ENCODE measurements at places on chromosomes 2 and 18.

DNA sequence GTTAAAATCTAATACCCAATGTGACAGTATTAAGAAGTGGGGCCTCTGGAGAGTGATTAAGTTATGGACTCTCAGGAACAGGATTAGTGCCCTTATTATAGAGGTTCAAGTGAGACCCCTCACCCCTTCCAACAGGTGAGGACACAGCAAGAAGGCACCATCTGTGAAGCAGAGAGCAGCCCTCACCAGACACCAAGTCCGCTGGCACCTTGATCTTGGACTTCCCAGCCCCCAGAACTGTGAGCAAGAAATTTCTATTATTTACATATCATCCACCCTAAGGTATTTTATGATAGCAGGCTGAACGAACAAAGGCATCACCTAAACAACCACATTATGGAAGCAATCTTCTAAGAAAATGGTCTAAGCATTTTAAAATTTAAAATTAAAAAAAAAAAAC lies 59.0 kb downstream of the HDAC4 start:
- DNase-seq: no peak

GRCh38 chr18:55927831-55928230 lies 339.8 kb upstream of the TCF4 start:
- no peak for DNase-seq

- no peak for DNase-seq
Measured at GRCh38 chr2:198471291-198471690, 666.9 kb downstream of the PLCL1 start.

- DNase-seq: no peak
Measured at GRCh38 chr2:7071916-7072556, 154.8 kb downstream of the RNF144A start.

GRCh38 chr2:225008935-225009334 lies 33.3 kb downstream of the DOCK10 start:
- no peak for DNase-seq

- no peak for DNase-seq
Measured at GRCh38 chr18:37161491-37161890, 332.6 kb downstream of the KIAA1328 start.

- no peak for DNase-seq
Measured at GRCh38 chr2:19473350-19473749, 114.9 kb upstream of the OSR1 start.

- DNase-seq: no peak
Measured at GRCh38 chr2:17878281-17879136, at the start of gene KCNS3. KCNS3 (plus strand) TSS chr2:17878667; CDS start chr2:17931009, 52,342 bp downstream.

- DNase-seq: no peak
Measured at GRCh38 chr2:134258684-134259388, 5.0 kb downstream of the MGAT5 start.

- DNase-seq: no peak
Measured at GRCh38 chr18:57954935-57955334, 89.1 kb upstream of the NEDD4L start.

GRCh38 chr2:177265824-177266817 lies 1.6 kb upstream of the NFE2L2 start:
- DNase-seq: no peak

- DNase-seq: no peak
Measured at GRCh38 chr18:22346953-22347605, 70.6 kb downstream of the CTAGE1 start.

DNA sequence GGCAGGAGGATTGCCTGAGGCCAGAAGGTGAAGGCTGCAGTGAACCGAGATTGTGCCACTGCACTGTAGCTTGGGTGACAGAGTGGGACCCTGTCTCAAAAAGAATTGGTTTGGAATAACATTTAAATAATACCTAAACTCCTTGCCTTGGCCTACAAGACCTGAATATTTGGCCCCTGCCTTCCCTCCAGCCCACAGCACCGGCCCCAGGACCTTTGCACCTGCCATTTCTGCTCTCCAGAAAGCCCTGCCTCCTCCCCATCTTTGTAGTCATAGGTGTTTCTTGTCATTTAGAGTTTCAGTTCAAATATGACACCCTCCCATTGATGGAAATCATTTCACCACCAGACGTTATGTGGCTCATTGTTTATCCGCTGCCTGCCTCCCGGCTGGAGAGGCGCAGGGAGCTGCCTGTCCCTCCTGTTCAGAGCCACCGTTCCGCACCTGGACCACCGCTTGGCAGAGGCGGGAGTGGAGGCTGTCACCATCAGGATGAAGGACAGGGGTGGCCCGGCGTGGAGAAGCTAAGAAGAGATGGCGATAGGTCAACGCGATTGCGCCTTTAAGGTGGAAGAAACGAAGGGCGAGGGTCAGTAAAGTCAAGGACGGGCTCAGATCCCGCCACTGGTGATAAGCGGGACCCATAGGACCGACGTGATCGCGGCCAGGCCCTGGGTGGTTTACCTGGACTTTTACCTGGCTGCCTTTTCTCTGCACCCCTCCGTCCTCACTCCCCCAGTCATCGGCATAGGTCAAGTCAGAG lies 638 bp upstream of the LPIN1 start:
- DNase-seq: no peak

DNA sequence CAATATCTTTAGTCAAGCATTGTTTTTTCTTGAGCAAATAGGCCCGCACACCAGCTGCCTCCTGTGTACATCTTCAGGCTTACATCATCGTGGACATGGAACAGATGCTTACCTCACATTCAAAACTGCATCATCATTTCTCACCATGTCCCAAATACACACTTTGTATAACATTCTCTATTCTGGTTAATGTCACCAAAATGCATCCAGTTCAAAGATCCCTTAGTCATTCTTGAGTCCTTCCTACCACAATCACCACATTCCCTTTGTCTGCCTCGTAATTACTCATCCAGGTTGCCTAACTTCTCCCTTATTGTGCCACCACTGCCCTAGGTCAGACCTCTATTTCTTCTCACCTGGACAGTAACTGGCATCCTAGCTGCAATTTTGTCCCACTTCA lies 373.7 kb upstream of the GALNT5 start:
- peak; percentile 8 for DNase-seq

- DNase-seq: no peak
Measured at GRCh38 chr2:134140251-134140661, 113.6 kb upstream of the MGAT5 start.

GRCh38 chr2:30711646-30712085 lies 95.6 kb downstream of the CAPN13 start:
- DNase-seq: peak; percentile 91

DNA sequence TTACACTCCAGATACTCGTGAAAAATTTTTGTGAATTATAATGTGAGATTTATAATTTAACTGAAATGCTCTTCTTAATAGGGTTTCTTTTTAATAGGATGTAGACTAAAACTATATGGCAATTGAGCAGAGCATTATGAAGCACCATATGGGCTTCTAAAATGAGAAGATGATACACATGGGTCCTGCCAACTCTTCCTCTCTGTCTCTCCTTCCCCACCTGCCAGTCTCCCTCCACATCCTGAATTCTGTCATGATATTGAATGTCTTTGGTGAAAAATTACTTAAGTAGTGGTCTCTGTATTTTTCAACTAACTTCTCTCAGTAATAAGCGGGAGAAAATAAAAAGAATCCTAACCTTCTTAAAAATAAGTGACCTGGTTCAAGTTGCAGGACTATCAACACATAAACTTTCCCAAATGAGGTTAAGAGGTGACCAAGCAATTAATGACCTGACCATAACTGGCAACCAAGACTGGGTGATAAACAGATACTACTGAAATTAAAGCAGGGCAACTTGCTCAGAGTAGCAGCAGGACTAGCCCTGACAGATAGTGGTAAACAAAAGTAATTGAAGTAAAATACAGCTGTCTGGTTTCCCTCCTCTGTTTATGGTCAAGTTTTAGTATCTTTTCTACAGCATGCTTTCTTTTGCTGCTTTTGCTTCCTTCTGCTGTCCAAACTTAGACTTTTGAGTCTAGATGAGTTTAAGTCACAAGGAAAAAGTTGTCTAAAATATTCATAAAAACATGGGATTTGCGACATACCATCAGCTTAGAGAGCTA lies 117.1 kb upstream of the PDE1A start:
- no peak for DNase-seq

- DNase-seq: no peak
Measured at GRCh38 chr2:119414894-119415293, 16.8 kb upstream of the TMEM37 start.

- no peak for DNase-seq
Measured at GRCh38 chr18:28032177-28032576, 144.8 kb downstream of the CDH2 start.

GRCh38 chr2:223909001-223909741 lies 36.0 kb downstream of the WDFY1 start:
- DNase-seq: no peak

- DNase-seq: no peak
Measured at GRCh38 chr2:127094509-127095366, 12.2 kb downstream of the BIN1 start.

GRCh38 chr2:38830526-38831159 lies 45.1 kb downstream of the DHX57 start:
- DNase-seq: no peak
